ENCODE measurements at places on chromosomes 6 and 20. TPM values are rescaled to one million over a fixed set of nuclear protein-coding genes. Genes with fewer than 3 reads are reported as not detected.

ENPP3 gene
- total RNA-seq: 0.41 TPM

RBM24 gene
- 31.4 TPM for total RNA-seq

PSMB1 gene
- total RNA-seq: 220 TPM

MCHR2 gene
- 12.6 TPM for total RNA-seq

MYBL2 gene
- 0.41 TPM for total RNA-seq

VGLL2 gene
- total RNA-seq: not detected

VNN1 gene
- under 0.01 TPM for total RNA-seq

TNF gene
- not detected for total RNA-seq

TSPO2 gene
- total RNA-seq: 0.82 TPM

TMEM14A gene
- 102 TPM for total RNA-seq

HLA-DPB1 gene
- 2.4 TPM for total RNA-seq

MPIG6B gene
- total RNA-seq: not detected

PPIL6 gene
- 37.9 TPM for total RNA-seq

CCN5 gene
- not detected for total RNA-seq

NDRG3 gene
- total RNA-seq: 52.2 TPM

PAX1 gene
- not detected for total RNA-seq

OOEP gene
- not detected for total RNA-seq

ZNF133 gene
- total RNA-seq: 26.9 TPM

ID1 gene
- total RNA-seq: 46.1 TPM

ZNF165 gene
- 1.2 TPM for total RNA-seq

CST7 gene
- total RNA-seq: not detected

DOK5 gene
- total RNA-seq: 236 TPM

SLC22A16 gene
- total RNA-seq: not detected

VSTM2L gene
- total RNA-seq: 201 TPM

MICB gene
- total RNA-seq: 0.41 TPM

ARHGAP40 gene
- 0.41 TPM for total RNA-seq

CAPN11 gene
- total RNA-seq: not detected

RIPOR3 gene
- total RNA-seq: 0.41 TPM

PPP1R16B gene
- total RNA-seq: 10.6 TPM

DLK2 gene
- 8.6 TPM for total RNA-seq

All from frontal cortex (tissue), 4 donors.